ENCODE measurements at places on chromosomes 16 and 17.

- no peak for DNase-seq
Observed at GRCh38 chr16:4376893-4377572, 5.4 kb downstream of the VASN start.

DNA sequence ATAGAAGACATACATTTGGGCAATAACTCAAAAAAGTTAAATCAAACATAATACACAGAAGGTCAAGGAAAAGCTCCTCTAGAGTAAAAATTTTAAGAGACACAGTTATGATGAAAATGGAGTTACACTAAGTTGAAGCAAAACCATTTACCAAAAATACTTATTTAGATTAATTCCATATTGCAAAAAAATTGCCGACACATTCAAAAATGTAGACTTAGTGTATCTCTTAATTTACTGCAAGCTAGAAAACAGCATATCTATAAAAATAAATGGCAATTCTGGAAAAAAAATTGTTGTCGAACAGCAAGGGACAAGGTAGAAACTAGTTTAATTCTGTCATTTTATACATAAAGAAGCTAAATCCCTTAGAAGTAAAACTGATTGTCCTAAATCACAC is 248.7 kb upstream of the KIF2B start:
- no peak for DNase-seq

DNA sequence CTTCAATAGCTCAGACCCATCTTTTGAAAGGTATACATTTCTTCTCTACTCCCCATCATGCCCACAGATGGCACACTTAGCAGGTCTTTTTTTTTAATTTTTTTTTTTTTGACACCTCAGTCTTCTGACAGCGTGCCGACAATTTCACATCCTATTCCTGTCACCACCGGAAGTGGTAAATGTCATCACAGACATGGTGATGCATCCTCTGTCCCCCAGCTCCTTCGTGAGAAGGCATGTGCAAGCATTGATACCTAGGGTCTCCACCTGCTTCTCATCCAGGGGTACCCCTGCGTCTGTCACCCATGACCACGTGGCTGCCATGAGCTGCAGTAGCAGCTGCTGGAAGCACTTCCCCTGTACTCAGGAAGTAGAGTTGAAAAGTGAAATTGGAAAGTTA is 35.6 kb downstream of the ELAC2 start:
- no peak for DNase-seq

DNA sequence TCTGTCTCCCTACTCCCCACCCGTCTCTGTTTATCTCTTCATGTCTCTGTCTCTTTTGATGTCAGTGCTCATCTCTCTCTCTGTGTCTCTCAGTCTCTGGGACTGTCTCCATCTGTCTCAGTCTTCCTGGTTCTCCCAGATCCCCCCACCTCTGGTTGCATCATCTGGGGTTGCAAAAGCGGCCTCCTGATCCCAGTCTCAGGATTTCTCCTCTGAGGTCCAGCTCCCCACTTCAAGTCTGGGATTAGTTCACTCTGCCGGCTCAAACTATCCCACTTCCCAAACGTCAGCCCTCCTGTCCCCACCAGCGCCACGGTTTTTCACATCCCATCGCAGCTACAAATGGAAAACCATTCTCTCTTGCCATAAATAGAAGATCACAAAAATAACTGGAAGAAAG is 9.0 kb downstream of the TEKT5 start:
- DNase-seq = no peak

DNA sequence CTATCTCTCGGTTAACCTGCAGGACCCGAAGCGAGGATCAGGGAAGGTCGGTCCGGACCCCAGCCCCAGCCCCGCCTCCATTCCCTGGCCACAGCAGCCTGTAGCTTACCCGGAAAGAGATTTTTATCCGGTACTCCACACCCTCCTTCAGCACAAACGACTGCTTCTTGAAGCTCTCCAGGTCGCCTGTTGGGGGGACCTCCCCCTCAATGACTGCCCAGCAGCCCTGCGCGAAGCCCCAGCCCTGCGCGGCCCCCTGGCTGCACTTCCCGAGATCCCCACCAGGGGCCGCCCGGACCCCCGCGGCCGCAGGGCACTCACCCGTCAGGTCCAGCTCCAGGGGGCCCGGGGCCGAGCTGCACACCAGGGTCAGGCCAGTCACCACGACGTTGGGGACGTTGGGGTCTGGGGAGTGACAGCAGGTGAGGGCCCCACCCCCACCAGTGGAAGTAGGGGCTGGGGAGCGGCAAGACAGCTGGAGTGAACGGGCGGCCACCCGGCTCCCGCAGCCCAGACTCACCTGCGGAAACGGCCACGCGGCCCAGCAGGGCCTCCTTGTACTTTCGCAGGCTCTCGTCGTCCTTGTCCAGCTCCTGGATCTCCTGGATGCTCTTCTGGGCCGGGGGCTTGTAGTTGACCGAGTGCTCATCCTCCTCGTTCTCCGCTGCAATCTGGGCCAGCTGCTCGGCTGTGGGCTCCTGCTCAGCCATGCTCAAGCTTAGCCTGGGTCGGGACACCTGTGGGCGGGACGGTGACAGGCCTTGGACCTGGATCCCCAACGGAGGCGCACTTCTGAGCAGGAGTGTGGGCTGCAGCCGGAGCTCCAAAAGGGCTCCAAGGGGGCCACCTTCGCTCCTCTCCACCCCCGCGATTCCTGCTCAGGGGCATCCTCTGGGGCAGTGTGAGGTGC is 1.7 kb downstream of the ARHGDIA start:
- peak; percentile 42 for DNase-seq

GRCh38 chr16:85715169-85716021 is 26.6 kb upstream of the GINS2 start:
- no peak for DNase-seq

- DNase-seq = no peak
Observed at GRCh38 chr17:57970710-57971109, 15.5 kb upstream of the CUEDC1 start.

GRCh38 chr16:67396159-67397035 is 3.1 kb upstream of the TPPP3 start:
- no peak for DNase-seq

DNA sequence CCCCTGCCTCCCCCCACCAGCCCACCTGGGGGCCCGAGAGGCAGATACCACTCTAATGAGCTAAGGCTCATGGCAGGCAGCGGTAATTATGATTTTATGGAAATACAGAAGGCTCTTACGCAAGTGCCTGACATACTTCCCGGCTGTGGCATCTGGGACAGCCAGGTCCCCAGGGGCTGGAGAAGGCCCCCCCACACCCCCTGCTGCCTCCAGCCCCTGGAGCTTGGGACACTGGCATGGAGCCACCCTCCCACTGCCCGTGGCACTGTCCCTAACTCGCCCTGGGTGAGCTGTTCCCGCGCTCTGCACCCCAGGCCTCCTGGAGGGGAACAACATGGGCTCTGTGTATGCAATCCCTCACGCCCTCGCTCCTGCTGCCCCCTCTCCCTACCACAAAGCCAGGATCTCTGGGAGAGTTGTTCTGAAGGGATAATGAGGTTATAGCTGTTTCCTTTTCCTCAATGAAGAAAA is 5.4 kb upstream of the STAC2 start:
- DNase-seq = no peak

GRCh38 chr17:57517632-57518456 is 227.3 kb downstream of the CCDC182 start:
- no peak for DNase-seq

DNA sequence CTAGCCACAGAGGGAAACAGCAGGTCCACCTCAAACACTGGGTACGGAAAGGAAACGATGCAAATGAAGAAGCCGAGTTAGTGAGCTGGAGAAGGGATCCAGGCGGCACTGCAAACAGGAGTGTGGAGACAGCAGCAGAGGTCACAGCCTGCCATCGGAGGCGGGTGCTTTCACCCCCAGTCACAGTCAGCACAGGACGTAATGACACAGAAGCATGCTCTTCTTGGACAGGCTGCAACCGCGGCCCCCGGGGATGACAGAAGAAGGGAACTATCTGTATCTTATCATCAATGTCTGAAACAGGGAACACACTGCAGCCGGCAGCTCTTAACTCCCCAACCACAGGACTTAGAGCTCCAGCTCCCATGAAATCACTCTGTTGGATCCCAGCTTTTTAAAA is 16.1 kb upstream of the SLC38A8 start:
- DNase-seq = no peak

Data from activated CD4-positive, alpha-beta T cell treated with anti-CD3 and anti-CD28 coated beads, Interleukin-2, amount 50 U/mL, for 16 hours (primary cell).